ENCODE measurements at places on chromosomes 2 and 18. TPM values are rescaled to one million over a fixed set of nuclear protein-coding genes. Genes with fewer than 3 reads are reported as not detected.

DSC2 gene
- total RNA-seq = 13.9 TPM

GRCh38 chr2:109473616-109474318 is 140.0 kb downstream of the SEPTIN10 start:
- DNase-seq = no peak

DNA sequence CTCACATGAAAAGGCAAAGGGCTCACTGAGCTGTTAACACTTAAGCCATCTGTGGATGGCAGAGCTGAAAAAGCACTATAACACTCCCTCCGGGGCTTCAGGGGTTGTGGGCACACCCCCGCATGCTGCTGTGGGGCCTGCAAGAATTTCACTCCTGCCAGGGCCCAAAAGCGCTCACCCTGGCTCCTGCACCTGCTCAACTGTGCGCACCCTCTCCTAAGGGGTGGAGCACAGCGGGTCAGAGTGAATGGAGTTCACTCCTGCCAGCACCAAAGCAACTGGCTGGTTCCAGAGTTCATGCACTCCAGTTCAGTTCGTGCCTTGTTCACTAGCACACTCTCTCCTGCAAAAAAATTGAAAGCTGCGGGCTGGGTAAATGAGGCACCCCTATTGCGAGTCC is 814.2 kb upstream of the SLC39A10 start:
- DNase-seq = no peak

GRCh38 chr2:157184161-157184895 is 73.2 kb upstream of the GALNT5 start:
- no peak for DNase-seq

DNA sequence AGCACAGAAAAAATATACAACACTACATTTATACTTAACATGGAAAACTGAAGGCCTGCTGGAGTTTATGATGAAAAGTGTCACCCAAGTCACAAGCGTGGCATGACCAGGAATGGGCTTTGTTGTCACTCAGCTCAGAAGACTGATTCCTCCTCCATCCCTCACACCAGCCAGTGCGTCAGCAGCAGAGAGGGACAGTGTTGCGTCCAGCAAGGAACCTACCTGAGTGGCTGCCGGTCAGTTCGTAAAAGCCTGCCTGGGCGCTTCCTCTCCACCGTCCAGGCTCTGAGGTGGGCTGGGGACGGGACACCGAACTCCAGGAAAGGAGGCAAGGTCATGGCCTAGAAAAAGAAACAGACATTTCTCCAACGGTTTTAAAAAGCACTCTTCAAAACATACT is 77.4 kb downstream of the USP40 start:
- DNase-seq = no peak

DNA sequence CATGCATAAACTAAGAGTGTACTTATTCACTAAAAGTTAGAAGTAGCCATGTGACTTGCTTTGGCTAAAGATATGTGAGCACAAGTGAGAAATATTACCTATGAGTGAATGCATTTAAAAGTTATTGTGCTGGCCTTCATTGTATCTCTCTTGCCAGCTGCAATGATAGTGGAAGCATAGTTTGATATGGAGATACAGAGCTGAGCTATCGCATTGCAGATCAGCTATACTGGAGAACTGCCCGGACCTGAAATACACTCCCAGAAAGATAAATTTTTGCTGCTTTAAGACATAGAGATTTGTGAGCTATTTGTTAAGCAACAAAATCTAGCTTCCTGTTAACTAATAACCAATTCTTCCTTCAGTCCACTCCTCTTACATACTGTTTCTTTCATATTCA is 571.1 kb downstream of the CPS1 start:
- DNase-seq = no peak

DNA sequence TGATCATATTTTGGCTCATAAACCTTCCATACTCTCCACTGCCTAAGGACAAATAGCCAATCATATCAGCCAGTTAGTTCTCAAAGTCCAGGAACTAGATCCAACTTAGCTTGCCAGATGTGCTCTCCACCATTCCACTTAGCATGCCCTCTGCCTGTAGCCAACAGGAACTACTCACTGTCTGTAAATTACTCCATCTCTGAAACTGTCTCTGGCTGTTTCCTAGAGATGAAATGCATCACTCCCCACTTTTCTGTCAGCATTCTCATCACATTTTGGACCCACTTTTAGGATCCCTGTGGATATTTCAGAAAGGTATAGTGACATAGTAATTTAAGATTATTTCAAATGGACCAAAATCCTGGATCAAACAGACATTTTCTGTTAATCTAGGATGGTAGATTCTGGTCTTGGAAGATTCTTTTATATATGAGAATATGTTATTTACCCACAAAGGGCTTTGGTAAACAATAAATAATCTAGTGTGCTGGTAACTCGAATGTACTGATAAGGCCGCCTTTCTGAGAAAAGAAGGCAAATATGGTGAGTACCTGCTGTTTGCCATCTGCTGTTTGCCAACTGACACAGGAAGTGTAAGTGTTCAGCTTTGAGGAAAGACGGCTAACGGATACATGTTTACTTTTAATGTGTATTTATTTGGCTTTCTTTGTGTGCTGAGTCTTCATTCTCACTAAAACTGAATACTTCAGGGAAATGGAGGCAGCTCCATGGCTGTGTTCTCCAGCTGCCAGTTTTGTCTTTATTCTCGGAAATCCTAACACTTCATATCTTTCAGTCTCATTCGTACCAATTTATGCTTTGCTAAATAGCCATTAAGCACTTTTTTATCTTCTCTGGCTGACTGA is 79.5 kb downstream of the EVA1A start:
- no peak for DNase-seq

DNA sequence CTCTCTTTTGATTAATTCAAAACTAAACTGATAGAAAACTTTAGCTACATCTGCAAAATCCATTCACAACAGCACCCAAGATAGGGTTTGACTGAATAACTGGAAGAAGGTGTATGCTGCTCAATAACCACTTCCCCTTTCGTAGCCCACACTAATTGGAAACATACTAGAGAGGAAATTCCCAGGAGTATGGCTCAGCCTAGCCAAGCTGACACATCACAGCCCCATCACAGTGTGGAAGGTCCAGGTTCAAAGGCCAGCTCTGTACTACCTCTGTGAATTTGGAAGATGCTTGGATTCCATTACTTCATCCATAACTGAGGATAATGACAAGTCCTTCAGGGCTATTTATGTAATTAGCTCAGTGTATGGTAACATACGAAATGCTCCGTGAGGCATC is 185.4 kb downstream of the FBXO15 start:
- DNase-seq = no peak

- no peak for DNase-seq
Measured at GRCh38 chr2:70954886-70955285, 19.2 kb downstream of the ATP6V1B1 start.

DNA sequence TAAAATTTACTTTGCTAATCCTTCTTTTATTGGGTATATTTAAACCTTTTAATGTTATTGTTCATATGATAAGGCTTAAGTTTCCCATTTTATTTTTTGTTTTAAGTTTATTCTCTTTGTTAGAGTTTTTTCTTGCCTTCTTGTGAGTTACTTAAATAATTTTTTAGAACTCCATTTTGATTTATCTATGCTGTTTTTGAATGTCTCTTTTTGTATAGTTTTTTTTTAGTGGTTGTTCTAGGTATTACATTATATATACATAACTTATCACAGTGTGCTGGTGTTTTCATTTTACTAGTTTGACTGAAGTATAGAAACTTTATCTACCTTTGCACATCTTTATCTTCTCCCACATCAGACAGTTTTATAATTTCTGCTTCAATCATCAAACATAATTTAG is 49.4 kb upstream of the TGFA start:
- no peak for DNase-seq

- DNase-seq = peak; percentile 95
Measured at GRCh38 chr2:232238108-232238507, 140.4 kb upstream of the ALPP start.

GRCh38 chr2:150462770-150463169 is 24.7 kb downstream of the RND3 start:
- no peak for DNase-seq

DNA sequence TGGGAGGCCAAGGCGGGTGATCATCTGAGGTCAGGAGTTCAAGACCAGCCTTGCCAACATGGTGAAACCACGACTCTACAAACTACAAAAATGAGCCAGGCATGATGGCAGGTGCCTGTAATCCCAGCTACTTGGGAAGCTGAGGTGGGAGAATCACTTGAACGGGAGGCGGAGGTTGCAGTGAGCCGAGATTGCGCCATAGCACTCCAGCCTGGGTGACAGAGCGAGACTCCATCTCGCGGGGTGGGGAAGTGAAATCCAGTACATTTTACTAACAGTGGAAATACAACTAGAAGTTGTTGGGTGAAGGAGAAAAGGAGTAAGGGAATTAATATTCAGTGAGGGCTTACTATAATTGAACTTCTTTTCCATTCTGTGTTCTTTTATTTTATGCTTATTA is 13.2 kb upstream of the ENOSF1 start:
- no peak for DNase-seq

All from PC-9 (cell line).